ENCODE measurements at places on chromosomes 2 and 18. TPM values are rescaled to one million over a fixed set of nuclear protein-coding genes. Genes with fewer than 3 reads are reported as not detected.

DNA sequence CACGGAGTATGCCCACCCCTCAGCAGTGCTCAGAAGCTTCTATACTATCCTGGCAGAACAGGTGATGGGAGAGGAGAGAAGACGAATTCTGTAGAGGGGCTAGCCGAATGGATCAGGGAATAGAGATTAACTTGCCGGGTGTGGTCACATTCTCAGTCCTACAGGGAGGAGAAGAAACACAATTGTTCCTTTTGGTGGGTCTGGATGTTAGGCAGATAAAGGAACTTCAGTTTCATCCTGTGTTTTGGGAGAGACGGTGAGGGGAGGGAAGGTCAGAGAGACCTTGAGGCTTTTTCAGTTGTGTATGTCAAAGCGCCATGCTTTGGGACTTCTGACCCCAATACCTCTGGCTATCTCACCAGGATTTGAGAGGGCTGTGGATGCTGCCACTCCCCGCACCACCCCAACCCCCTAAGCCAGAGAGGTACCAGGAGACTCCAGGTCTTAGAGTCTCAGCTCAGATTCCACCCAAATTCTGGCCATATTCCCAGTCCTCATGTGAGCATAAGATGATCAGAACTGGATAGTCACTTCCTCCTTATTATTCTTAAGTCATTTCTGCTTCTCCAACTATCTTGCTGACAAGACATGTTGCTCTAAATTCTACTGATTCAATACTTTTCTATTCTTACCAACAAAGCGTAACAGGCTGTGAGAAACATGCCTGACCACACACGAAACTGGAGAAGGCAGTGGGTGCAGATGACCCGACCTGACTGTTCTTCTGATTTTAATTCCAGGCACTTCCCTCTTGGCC, 2.3 kb upstream of the TMEM37 start:
- H3K27me3 ChIP-seq: peaks cover 51% of the 10 kb centered on the region
- H3K4me1 ChIP-seq: peaks cover 19% of the 10 kb centered on the region
- H3K27ac ChIP-seq: no peak overlapping the region
- no peak for DNase-seq
- H3K36me3 ChIP-seq: no peaks in the 10 kb centered on the region

DNA sequence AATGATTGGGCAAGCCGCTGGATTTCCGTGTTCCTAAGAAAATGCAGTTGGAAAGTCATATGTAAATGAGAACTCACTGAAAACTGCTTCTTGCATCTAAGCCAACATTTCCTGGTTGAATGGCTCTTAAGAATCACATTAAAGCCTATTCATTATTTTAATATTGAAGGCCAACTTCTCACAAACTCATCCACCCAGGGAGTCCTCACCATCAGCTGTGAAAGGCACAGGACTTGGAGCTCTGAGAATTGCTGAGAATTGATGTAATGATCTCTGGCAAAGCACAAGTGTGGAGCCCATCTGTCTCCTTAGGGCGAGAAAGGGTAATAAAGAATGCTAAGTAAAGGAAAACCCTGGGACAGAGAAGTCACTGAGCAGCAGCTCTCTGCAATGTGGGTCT, 55.9 kb upstream of the APCDD1 start:
- no peak overlapping the region for H3K27ac ChIP-seq
- no peaks in the 10 kb centered on the region for H3K27me3 ChIP-seq
- H3K4me1 ChIP-seq: peaks cover 14% of the 10 kb centered on the region
- no peak overlapping the region for H3K4me3 ChIP-seq

GRCh38 chr2:62467475-62468321, 38.3 kb downstream of the TMEM17 start:
- no peak for DNase-seq
- no peak overlapping the region for H3K27ac ChIP-seq
- H3K27me3 ChIP-seq: peaks cover 8% of the 10 kb centered on the region
- no peaks in the 10 kb centered on the region for H3K4me1 ChIP-seq
- no peak overlapping the region for H3K4me3 ChIP-seq

GRCh38 chr2:102803041-102803896, 41.4 kb downstream of the TMEM182 start:
- no peak overlapping the region for H3K27ac ChIP-seq
- no peak overlapping the region for H3K4me3 ChIP-seq
- no peaks in the 10 kb centered on the region for H3K27me3 ChIP-seq
- peaks cover 58% of the 10 kb centered on the region for H3K36me3 ChIP-seq
- DNase-seq: no peak

LRP1B gene
- total RNA-seq: not detected
